ENCODE measurements at places on chromosomes 2 and 18.

GRCh38 chr2:178905261-178905660 lies 98.0 kb upstream of the TTN start:
- no peak for DNase-seq

DNA sequence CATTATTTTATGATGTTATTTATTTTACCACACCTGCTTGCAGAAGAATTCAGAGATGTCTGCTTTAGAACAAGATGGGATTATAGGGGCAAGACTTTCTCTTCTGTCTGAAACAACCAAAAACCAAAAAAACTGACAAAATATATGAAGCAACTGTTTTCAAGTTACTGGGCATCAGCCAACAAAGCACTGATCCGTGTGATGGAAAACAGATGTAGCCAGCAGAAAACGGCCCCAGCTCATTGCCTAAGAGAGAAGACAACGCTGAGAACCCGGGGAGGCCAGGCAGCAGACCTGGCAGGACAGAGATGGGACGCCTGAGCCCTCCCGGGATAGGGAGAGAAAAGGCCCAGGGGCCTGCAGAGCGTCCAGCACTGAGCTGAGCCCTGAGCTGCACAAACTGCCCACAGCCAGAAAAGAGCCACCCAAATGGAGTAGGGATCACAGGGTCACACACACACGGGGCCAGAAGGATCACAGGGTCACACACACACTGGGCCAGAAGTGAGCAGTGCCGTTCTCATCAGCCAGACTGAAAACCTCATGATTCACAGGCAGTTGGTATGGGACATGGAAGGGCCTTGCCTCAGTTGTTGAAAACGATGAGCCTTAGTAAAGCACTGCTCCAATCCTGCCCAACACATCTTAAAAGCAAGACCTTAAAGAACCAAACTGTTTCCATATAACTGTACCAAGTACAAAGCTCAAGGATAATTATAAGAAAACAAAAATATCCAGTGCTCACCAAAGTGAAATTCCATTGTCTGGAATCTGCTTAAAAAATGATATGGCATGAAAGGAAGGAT lies 12.1 kb downstream of the PXDN start:
- DNase-seq: no peak

- DNase-seq: peak; percentile 44
These were observed 635 bp upstream of the ADRA2B start for GRCh38 chr2:96116879-96117533.

DNA sequence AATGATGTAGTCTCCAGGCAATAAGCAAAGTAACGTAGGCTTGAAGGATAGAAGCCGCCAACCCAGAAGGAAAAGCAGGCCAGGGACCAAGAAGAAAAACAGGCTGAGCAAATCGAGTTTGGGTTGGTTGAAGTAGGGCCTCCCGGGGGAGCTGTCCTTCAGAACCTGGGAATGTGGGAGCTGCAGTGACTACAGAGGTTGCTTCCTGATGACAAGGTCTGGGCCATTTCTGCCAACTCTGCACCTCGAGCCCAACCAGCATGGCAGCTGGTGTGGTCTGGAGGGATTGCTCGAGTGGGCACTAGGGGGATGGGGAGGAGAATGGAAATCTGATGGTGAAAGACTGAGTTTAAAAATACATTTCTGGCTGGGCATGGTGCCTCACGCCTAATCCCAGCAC lies 14.1 kb downstream of the ACMSD start:
- DNase-seq: no peak

GRCh38 chr2:215460682-215461382 lies 25.0 kb upstream of the FN1 start:
- no peak for DNase-seq

GRCh38 chr2:206488053-206488452 lies 44.7 kb downstream of the ADAM23 start:
- DNase-seq: no peak

- DNase-seq: no peak
These were observed 61.8 kb upstream of the ACAA2 start for GRCh38 chr18:49875155-49875554.

GRCh38 chr2:203650860-203651613 lies 55.4 kb upstream of the CD28 start:
- DNase-seq: peak; percentile 15

- DNase-seq: no peak
These were observed 281.0 kb downstream of the PRKCE start for GRCh38 chr2:45932278-45932975.

DNA sequence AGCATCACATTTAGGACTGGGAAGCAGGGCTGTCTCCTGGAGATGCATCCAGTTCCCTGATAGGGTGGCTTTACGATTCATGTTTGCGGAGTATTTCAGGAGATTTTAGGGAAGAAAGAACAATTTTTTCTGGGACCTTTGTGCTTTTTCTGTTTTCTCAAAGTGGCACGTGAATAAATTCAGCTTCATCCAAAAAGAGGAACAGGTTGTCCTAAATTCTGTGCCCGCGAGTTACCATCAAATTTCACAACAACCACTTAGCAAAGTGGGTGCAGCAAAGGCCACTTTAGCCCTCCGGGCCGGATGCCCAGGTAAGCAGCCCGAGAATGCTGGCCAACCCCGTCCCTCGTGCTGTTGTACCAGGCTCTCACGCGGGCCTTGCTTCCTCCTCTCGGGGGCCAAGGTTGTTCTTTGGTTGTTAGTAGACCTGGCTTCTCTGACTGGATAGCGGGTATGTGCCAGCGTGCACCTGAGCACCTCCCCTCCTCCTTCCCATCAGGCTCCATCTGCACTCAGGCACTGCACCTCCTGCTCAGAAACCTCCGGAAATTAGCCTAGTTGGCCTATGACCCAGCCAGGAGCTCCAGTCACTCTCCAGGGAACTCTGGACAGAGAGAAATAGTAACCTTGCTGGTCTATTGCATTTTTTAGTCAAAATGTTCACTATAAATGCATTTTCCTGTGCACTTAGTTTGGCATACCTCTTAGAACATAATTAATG lies 83.0 kb downstream of the CMPK2 start:
- no peak for DNase-seq

DNA sequence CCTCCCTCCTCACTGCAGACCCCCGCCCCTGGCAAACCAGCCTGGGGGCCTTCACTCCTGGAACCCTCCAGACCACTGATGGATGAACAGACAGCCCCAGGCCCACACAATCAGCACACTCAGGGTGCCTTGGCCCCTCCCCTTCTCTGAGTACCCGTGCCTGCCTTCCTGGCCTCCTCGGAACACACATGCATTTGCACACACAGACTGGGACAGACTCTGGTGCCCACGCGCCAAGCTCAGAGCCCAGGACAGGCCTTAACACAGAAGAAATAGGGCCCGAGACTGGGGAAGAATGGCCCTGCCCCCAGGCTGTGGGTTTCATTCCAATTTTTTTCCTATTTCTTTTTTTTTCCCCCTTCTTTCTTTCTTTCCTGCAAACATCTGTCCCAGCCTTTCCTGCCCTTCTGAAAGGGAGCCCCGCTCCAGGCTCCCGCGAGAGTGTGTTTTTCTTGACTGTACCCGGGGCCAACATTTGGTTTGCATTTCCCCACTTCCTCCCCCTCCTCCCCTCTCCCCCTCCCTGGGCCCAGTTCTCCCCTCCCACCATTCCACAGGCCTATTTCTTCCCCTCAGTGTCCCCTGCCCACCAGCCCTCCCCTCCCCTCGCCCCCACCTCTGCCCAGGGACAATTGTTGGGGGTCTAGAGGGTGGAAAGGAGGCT lies 618 bp upstream of the TNS1 start:
- DNase-seq: no peak

- DNase-seq: no peak
These were observed 219.7 kb upstream of the EPHA4 start for GRCh38 chr2:221791844-221792243.

DNA sequence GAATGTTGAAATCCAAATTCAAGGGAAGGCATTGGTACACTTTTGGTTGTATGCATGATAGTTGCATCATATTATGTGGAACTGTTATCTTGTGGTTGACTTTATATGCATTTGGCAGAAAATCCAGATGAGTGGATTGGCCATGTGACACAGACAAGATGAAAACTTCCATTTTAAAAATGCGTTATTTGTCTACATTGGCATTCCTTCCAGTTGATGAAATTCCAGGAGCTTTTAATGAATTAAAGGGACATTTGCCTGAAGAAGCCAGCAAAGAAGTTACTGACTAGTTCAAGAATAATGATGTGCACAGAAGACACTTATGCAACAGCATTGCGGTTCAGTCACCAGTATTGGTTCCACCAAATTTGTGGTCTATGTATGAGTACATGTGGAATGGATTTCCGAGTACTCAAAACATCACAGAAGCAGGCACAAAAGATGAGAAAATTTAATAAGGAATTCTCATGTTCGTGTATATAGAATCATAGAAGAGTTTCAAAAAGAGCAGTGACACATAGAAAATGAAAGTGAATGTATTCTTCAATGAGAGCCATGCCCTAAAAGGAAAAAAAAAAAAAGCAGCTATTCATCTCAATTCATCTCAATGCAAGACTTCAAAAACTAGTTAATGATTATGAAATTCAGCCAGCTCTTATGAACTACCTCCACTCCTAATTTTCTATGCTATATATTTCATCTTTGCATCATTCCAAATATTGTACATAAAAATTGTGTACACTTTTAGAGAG lies 232.1 kb downstream of the RBM43 start:
- no peak for DNase-seq

DNA sequence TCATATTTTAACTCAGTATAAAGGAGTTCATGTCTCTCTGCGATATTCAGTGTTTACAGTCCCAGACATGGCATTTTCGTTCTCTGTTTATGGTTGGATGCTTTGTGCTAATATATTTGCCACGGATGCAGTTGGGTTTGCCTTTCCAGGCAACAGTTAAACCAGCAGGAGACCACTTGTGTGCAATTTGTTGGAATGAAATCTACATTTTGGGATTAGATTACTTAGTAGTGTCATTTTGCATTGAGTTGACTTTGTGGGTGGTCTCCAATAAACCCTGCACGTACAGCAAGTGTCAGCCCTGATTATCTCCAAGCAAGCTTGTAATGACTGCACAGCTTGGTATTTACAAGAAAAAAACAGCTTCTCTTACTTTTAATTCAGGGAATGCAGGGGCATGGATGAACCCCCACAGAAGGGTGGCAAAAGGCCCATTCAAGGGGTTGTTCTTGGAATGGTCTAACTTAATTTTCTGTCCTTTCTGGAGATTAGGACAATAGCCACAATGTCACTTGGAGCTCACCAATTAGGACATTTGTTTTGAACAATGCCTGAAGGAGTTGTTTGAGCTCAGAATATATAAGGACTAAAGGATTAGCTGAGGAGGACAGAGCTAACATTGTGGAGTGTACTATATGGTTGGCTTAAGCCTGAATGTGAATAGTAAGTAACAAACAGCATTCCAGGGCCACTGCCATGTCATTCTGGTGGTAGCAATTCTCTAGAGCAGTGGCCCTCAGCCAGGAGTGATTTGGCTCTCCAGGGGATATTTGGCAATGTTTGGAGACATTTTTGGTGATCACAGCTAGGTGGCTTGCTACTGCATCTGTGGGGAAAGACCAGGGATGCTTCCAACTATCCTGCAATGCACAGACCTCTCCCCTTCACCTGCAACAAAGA lies 121.5 kb downstream of the SLC4A3 start:
- DNase-seq: peak; percentile 29

DNA sequence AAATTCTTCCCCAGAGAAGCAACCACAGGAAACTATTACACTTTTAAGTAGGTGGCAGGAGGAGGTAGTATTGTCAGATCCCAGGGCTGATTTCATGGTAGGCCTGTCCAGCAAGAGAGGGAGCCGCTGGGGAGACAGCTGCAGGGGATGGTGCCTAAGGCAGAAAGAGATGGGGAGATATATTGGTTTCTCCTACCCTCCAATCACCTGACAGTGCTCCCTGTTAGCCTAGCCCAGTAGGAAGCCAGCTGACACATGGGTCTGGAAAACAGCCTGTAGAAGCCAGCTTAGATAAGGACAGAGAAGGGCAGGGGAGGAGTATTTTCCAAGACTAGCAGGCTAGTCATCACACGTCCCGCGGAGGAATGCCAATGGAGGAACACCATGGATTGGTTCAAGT lies 8.2 kb upstream of the SPOPL start:
- DNase-seq: no peak

DNA sequence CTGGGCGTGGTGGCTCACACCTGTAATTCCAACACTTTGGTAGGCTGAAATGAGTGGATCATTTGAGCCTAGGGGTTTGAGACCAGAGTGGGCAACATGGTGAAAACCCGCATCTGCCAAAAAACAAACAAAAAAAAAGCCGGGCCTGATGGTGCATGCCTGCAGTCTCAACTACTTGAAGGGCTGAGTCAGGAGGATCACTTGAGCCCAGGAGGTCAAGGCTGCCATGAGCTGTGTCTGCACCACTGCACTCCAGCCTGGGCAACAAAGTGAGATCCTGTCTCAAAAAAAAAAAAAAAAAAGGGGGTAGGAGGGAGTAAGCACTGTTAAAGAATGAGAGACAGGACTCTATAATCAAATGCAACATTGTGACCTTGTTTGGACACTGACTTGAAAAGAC lies 54.6 kb downstream of the HDLBP start:
- no peak for DNase-seq

- no peak for DNase-seq
These were observed 196.0 kb downstream of the CALCRL start for GRCh38 chr2:187252063-187252462.

- DNase-seq: no peak
These were observed 164.3 kb downstream of the NEDD4L start for GRCh38 chr18:58208207-58208932.

DNA sequence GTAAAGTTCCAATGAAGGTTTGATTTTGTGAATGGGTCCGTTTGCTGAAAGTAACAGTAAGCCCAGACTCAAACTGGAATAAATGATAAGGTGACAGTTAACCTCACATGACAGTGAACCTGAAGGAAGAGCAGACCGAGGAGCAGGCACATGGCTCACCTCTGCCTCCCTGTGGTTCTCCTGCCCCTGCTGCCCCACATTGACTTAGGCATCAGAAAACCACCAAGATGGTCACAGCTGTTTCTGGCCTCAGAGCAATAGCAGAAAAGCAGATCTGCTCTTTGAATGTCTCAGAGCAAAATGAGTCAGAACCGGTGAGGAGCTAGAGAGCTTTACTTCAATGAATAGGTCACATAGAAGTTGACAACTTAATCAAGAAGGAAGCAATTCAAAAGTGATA lies 487.6 kb downstream of the METTL4 start:
- DNase-seq: no peak

DNA sequence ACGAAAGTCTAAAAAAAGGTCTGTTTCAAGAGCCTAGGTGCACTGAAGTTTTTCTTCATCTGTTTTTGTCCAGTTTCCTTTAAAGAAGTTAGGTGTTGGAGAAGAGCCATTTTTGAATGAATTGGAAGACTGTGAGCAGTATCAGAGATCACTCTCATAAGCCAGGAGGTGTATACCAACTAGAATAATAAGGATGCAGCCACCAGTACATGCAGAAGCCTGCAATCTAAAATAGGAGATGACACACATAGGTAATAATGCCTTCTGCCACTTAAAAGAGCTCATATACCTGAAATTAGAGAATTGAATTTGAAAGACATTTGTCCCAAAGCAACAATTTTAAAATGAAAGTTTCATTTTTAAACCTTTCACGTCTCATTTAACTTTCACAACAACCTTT lies 81.7 kb downstream of the RBMS1 start:
- no peak for DNase-seq

DNA sequence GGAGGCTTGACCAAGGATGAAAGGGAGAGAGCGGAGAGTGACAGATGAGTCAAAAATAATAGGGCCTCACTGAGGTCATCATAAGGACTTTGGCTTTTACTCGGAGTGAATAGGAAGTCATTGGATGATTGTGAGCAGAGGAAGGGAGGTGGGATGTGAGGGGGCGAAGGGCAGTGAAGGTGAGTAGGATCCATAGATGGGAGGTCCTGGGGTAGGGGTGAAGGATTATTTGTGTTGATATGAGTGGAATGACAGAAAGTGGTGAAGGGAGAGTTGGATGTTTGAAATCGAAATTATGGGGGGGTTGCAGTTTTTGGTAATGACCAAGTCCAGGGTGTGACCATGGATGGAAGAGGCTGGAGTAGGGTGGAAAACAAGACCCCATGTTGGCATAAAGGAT lies 14.0 kb downstream of the PNO1 start:
- no peak for DNase-seq

Measured in NCI-H2081 (cell line).